ENCODE measurements at places on chromosomes 11 and 22.

- no peak for DNase-seq
These were observed 61.9 kb downstream of the CYB5R2 start for GRCh38 chr11:7611411-7611810.

- DNase-seq = no peak
These were observed at the start of gene OR10V1 for GRCh38 chr11:59713745-59714144. OR10V1 (minus strand) TSS chr11:59713845; CDS start chr11:59713845, 0 bp downstream.

DNA sequence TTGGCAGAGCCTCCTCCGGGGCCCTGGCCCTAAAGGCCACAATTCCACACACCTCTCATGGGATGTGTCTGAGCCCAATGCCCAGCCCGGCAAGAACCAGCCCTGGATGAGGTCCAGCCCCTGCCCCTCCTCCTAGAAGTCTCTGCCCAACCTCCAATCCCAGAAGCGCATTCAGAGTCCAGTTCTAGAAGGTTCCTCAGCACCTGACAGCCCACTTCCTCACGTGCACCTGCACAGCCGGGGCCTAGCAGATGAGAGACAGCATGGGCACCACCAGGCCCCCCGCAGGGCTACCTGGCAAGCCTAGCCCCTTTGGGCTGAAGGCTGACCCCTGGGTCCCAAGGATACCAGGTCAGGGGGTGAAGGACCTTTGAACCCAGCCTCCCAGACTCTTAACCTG lies 11.5 kb upstream of the CDKN1C start:
- no peak for DNase-seq

DNA sequence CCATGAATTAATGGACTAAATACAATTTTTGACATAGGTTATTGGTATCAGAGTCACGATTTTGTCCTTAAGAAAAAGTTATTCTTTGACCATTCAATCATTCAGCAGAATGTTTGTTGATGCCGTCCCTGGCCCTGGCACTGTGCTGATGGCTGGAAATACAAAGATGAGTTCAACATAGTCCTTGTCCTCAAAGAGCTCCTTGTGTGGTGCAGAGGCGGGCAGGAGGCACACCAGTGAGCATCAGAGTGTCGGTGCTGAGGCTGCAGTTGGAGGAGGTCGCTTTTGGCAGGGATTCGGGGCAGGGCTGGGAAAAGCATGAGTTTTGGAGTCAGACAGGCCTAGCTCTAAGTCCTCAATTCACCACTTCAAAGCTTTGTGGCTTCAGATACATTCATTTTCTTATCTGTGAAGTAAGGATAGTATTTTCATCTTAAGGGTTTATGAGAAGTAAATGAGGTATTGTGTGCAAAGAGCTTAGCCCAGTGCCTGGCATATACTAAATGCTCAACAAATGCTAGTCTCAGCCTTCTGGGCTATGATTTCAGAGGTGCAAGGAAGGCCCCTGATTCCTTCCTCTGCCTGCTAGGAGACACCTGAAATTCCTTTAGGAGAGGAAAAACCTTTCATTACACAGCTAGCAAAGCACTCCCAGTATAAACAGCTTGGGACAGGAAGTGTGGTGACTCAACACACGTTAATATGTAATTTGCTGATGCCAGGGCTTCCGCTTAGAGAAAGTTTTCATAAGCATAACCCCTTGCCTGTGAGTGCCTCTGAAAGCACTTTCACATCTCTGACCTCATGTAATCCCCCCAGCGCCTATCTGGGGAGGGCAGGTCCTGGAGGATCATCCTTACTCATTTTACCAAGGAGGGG lies 113.8 kb downstream of the NECTIN1 start:
- no peak for DNase-seq

GRCh38 chr11:33879375-33879774 lies 12.5 kb downstream of the LMO2 start:
- DNase-seq = no peak

DNA sequence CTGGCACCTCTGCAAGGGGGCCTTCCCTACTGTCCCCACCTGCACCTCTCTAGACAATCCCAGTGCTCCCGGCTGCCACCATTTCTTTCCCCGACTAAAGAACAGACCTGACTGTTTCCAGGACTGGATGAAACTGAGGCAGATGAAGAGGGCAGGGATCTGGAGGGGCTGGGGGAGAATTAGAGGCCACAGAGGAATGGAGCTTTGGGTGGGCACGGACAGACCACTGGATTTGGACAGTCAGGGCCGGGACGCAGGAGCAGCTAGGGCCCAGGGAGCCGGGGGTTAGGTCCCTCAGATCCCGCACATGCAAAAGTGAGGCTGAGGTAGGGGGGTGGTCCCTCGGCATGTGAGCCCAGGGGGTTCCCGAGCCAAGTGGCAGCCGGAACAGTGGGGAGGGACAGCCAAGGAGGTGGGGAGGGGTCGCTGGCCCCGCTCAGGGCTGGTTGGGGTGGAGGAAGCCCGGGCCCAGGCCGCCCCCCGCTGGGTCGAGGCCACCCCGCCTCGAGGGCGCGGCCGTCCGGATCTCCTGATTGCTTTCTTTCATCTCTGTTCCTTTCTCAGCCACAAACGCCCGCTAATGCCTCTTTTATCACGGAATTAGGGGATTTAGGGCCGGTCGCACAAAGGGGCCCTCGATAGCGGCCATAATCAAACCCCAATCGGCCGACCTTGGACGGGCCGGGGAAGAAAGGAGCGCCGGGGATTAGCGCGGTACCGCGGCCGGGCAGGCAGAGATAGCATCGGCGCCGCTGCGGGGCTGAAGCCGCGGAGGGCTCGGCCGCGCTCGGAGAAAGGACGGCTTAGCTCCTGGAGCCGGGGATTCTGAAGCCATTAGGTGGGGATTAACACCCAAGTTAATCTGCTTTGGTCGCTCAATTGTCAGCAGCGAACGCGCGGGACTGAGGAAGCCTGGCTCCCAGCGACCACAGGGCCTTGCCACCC lies 9.3 kb downstream of the SLC25A1 start:
- no peak for DNase-seq

- DNase-seq = no peak
These were observed 257.2 kb downstream of the ETS1 start for GRCh38 chr11:128330203-128330602.

- DNase-seq = no peak
These were observed 90.0 kb downstream of the CDKN1C start for GRCh38 chr11:2795491-2795991.

DNA sequence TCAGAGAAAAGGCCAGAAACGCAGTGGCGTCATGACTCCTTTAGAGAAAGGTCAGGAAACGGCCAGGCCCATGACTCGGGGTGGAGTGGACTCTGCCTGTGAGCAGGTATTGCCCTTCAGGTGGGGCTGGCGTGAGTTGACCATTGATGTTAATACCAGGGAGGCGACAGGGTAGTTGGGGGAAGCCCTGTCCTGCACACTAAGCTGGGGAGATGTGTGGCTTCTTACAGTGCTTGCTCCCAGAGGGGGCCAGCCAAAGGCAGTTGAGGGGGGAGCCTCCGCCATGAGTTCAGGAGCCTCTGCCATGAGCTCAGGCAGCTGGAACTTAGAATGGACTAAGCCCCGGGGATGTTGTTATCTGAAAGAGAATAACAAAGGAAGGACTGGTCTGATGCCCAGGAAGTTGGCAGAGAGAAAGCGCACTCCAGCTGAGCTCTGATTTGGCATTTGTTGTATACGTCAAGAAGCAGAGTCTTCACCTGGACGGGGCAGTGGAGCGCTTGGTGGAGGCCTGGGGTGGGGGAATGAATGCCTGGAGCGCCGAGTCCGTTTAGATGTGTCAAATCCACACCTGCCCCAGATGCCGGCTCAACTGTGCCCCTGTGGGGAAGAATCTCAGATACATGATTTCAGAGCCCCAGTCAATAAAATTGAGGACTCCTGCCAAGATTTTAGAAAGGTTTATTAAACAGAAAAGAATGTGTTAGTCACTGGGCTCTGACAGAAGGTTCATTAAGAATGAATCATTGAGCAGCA lies 222.5 kb downstream of the TBC1D22A start:
- DNase-seq = no peak

DNA sequence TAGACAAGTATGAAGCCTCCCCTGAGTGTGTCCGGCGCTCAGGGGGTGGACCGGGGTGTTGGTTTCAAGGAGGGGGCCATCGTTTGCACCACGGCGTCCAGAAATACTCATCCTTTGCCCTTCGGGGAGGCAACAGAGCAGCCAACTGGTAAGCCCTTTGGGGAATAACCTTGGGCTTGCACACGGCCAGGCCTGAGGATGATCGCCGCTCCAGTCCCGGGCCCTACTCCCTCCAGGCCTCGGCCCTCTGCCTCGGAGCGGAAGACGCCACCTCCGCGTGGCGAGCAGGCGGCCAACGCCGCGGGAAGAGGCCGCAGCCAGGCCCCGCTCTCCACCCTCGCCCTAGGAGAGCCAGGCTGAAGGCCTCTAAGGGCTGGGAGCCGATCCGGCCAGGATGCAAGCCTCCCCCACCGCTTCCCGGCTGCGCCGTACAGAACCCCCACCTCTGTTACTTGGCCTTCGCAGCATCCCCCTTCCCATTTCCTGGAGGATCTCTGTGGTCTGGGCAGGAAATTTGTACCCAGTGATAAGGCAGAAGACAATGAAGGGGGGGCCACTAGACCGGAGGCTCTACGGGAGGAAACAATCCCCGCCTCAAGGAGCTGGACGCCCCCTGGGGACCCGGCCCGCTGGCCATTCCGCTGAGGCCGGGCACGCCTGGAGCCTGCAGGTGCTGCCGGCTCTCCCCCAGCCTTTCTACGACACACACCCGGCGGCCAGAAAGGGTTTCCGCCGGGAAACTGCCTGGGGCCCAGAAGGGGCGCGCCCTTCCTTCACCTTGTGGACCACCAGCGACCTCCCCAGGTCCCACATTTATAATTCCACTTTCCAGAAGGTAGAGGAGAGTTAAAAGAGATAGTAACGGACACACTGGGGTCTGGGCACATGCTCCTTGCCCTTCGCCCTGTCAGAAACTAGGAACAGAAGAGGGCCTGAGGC lies 2.6 kb downstream of the ESAM start:
- no peak for DNase-seq

DNA sequence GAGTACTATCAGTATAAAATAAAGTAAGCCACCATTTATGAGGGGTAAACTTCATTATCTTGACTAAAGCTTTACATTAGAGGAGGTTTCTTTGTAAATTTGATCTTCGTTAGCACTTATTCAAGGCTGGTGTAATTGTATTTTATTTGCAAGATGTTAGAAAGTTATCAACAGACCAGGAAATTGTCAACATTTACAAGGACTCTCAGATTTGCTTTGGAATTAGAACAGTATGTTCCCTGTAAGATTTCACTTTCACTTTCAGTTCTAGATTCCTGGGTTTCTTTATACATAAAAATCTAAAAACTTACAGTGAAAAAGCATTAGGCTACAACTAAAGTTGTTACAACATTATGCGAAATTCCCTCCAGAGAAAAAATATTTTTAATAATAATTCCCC lies 4.6 kb upstream of the BIRC3 start:
- DNase-seq = no peak

GRCh38 chr22:19654338-19654987 lies 59.8 kb upstream of the SEPTIN5 start:
- no peak for DNase-seq

- DNase-seq = no peak
These were observed 29.3 kb upstream of the LIPT2 start for GRCh38 chr11:74522776-74523175.

DNA sequence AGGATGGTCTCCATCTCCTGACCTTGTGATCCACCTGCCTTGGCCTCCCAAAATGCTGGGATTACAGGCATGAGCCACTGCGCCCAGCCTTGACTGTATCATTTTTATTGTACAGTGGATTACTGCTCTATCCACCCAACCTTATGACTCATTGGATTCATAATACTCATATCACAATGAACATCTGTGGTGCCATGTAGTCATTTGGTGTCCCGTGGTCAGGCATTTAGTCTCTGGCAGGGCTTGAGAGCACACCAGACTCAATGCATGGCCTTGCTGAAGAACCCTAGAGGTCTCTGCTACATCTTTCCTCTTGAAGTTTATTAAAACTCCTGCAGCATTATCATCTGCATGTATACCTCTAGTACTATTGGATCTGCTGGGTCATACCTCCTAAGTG lies 98.0 kb upstream of the LDLRAD3 start:
- no peak for DNase-seq

- DNase-seq = no peak
These were observed 6.8 kb downstream of the HPS4 start for GRCh38 chr22:26476705-26477340.

DNA sequence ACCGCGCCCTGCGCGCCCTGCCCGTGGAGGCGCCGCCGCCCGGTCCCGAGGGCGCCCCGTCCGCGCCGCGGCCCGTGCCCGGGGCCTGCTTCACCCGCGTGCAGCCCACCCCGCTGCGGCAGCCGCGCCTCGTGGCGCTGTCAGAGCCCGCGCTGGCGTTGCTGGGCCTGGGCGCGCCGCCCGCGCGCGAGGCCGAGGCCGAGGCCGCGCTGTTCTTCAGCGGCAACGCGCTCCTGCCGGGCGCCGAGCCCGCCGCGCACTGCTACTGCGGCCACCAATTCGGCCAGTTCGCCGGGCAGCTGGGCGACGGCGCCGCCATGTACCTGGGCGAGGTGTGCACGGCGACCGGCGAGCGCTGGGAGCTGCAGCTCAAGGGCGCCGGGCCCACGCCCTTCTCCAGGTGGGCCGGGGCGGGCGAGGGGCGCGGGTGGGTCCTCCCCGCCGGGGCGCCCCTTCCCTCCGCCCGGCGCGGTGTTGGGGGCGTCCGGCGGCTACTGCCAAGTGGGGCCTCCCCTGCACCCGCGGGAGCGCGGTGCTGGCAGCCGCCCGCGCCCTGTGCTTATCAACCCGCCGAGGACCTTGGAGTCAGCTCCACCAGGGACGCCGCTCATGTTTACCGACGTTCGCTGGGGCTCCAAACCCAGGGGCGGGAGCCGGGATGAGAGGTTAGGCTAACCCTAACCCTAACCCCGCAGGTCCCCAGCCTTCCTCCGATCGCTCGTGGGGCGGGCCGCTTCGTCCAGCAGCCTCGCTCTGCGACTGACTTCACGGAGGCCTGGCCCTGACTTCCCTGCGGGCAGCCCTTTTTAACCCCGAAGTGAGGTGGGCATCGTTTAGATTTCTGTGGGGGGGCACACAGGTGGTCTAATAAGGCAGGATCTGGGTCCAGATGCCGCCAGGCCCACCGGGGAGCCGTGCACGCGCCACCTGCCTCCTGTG lies 649 bp downstream of the SELENOO start:
- DNase-seq = no peak

- DNase-seq = no peak
These were observed 32.6 kb upstream of the NNMT start for GRCh38 chr11:114263513-114264170.

GRCh38 chr11:9680028-9680427 lies 16.2 kb downstream of the SWAP70 start:
- no peak for DNase-seq

- DNase-seq = no peak
These were observed 47.3 kb downstream of the NEU3 start for GRCh38 chr11:75035911-75036565.

DNA sequence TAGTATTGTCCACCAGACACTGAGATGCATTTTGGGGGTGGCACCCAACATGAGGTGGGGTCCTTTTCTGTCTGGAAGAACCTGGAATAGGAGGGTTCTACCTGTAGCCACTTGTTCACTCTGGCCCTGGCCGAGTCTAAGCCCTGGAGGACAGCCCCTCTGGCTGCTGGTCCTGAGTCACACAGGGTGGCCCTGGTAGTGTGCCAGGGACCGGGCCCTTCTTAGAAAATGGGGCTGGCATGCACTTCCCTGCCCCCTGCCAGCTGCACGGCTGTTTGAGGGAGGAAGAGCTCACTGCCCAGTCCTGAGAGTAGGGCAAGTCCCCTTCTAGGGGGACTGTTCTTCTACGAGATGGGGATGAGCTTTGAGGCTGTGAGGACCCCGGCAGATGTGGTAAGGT lies 2.2 kb downstream of the PLCB3 start:
- no peak for DNase-seq

GRCh38 chr11:16745950-16746605 lies 7.6 kb downstream of the C11orf58 start:
- no peak for DNase-seq

GRCh38 chr22:33829546-33830280 lies 90.6 kb downstream of the LARGE1 start:
- no peak for DNase-seq

- no peak for DNase-seq
These were observed 1.1 kb upstream of the DIXDC1 start for GRCh38 chr11:111936040-111936540.
